ENCODE measurements at places on chromosomes 5 and 9. TPM values are rescaled to one million over a fixed set of nuclear protein-coding genes. Genes with fewer than 3 reads are reported as not detected.

The SPAAR gene
- not detected for total RNA-seq

The FBN2 gene
- 8.1 TPM for total RNA-seq

The SPINK4 gene
- not detected for total RNA-seq

The CCNJL gene
- total RNA-seq = 26.9 TPM

The KIF20A gene
- total RNA-seq = 65.2 TPM

The TAF1L gene
- not detected for total RNA-seq

The PLPP7 gene
- 2.4 TPM for total RNA-seq

The MCC gene
- 7.6 TPM for total RNA-seq

The MARCOL gene
- total RNA-seq = not detected

The SIT1 gene
- total RNA-seq = 1.3 TPM

The ZDHHC21 gene
- 9.0 TPM for total RNA-seq

The CCNO gene
- 0.42 TPM for total RNA-seq

- H3K36me3 ChIP-seq = no peaks in the 10 kb centered on the region
- no peaks in the 10 kb centered on the region for H3K4me1 ChIP-seq
These were observed 227.4 kb downstream of the NFIB start for GRCh38 chr9:14086495-14086894.

DNA sequence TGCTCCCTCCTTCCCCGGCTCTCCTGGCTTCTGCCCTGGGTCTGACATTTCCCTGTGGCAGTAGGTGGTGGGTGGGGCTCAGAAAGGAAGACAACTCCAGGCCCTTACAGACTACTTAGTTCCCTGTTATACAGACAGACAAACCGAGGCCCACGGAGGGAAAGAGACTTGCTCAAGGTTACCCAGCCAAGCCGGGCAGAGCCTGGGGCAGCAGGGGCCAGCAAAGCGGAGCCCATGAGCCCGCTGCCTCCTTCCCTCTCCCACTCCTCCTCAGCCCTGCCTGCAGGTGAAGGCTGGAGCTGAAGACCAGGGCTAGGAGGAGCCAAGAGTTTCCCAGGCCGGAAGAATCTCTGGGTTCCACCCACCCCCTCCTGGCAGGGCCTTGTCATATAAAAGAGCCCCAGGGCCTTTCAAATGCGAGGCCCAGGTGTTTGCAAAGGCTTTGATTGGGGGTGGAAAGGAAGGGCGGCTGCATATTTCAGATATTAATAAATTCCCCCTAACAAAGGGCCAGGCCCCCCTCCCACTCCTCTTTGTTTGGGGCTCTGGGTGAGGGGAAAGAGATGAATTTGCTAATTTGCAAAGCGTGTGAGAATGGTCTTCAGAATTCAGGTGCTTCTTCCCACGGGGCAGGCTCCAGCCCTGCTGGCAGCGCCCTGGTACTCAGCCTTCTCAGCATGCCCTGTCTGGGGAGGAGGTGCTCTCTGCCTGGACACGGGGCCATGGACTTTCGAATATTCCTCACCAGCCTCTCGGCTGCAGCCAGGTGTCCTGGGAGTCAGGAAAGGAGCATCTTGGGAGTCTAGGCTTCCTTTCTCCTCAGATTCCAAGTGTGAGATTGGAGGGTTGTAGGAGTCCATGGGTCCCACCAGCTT, 21.5 kb downstream of the SLC6A7 start:
- H3K4me3 ChIP-seq = no peak overlapping the region
- H3K36me3 ChIP-seq = no peaks in the 10 kb centered on the region
- H3K27ac ChIP-seq = no peak overlapping the region
- H3K4me1 ChIP-seq = no peaks in the 10 kb centered on the region
- H3K27me3 ChIP-seq = no peaks in the 10 kb centered on the region
- peak; percentile 79 for DNase-seq

DNA sequence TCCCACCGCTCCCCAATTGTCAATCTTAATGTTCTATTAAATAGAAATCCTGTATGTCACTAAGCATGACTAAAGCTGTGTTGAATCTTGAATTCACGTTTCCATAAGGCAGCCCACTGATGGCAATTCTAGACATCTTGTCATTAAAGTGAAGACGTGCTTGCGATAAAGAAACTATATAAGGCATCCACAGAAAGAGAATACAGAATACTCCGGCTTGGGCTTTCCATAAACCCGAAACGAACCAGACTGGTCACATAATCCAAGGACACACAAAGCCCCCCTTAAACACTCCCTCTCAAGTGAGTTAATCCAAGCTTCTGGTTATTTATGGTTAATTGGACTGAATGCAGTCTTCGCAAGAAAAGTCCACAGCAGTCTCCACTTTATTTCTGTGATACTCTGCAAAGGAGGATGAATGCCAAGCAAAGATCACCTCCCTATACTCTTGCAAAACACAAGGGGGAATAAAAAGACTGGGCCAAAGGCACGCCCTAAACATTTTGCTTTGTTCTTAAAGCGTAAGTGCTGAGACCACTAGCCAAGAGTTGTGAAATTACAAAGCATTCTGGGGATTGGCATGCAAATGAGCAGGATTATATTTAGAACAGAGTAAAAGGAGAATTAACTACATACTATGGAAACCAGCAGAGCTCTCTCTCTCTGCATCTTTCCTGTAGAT, 54.7 kb downstream of the DPYSL3 start:
- DNase-seq = no peak
- peaks cover 23% of the 10 kb centered on the region for H3K4me1 ChIP-seq
- H3K27me3 ChIP-seq = no peaks in the 10 kb centered on the region
- peak overlapping the region; percentile 8 for H3K27ac ChIP-seq

GRCh38 chr9:113516840-113517577, 53.5 kb downstream of the RGS3 start:
- H3K4me1 ChIP-seq = no peaks in the 10 kb centered on the region
- DNase-seq = no peak
- H3K36me3 ChIP-seq = peaks cover 18% of the 10 kb centered on the region
- no peaks in the 10 kb centered on the region for H3K27me3 ChIP-seq
- no peak overlapping the region for H3K27ac ChIP-seq

DNA sequence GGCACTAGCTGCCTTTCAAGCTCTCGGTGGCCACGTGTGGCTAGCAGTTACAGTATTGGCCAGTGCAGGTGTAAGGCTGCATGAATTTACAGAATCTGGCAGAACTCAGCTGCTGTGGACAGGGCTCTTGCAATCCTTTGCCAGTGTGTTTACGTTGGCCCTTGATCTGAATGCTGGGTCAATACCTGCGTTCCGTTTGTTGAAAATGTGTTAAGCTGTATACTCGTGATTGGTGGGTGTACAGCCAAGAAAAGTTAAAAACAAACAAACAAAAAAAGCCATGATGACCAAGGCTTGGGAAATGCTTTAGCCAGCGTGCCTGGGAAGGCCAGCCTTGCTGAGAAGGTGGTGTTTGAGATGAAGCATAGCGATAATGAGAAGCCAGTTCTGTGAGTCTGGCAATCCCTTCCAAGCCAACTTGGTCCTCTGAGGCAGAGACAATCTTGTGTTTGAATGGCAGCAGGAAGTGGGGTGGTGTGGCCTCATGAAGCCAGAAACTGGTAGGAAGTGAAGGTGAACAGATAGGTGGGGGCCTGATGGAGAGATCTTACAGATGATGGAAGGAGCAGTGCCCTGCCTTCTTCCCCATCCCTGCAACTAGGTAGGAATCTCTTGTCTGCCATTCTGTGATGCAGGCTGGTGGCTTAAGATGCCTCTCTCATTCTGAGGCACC, 820 bp upstream of the CFAP90 start:
- peaks cover 4% of the 10 kb centered on the region for H3K27me3 ChIP-seq
- no peak overlapping the region for H3K27ac ChIP-seq
- no peak for DNase-seq
- peaks cover 15% of the 10 kb centered on the region for H3K36me3 ChIP-seq

DNA sequence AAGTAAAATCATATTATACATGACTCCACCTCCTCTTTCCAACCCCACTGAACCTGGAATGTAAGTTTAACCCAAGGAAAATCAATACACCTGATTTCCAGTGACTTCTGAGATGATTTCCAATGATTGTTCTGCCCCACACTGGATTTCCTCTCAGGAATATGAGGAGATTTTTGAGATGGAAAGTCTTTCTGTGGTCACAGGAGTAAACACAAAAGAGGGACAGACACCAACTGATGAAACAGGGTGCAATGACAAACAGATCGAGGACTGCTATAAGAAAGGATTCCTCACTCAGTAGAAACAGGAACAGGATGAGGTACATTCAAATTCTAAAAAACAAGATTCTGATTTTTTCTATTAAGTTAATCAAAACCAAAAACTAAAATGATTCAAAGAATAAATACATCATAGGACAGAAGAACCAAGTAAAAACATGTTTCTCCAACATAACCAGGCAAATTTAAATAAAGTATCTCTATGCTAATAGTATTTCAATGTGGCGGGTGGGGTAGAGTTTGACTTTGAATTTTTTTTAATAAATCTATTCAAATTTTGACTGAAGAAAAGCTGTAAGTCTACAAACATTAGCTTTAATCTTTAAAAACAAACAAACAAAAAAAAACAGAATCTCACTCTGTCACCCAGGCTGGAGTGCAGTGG, 42.1 kb downstream of the DTWD2 start:
- H3K4me3 ChIP-seq = no peak overlapping the region
- no peaks in the 10 kb centered on the region for H3K36me3 ChIP-seq
- H3K27ac ChIP-seq = no peak overlapping the region
- no peak for DNase-seq

- H3K36me3 ChIP-seq = no peaks in the 10 kb centered on the region
- no peak for DNase-seq
- H3K4me1 ChIP-seq = no peaks in the 10 kb centered on the region
- no peak overlapping the region for H3K27ac ChIP-seq
- H3K27me3 ChIP-seq = no peaks in the 10 kb centered on the region
These were observed 722.0 kb upstream of the ADAMTS16 start for GRCh38 chr5:4418084-4418483.

DNA sequence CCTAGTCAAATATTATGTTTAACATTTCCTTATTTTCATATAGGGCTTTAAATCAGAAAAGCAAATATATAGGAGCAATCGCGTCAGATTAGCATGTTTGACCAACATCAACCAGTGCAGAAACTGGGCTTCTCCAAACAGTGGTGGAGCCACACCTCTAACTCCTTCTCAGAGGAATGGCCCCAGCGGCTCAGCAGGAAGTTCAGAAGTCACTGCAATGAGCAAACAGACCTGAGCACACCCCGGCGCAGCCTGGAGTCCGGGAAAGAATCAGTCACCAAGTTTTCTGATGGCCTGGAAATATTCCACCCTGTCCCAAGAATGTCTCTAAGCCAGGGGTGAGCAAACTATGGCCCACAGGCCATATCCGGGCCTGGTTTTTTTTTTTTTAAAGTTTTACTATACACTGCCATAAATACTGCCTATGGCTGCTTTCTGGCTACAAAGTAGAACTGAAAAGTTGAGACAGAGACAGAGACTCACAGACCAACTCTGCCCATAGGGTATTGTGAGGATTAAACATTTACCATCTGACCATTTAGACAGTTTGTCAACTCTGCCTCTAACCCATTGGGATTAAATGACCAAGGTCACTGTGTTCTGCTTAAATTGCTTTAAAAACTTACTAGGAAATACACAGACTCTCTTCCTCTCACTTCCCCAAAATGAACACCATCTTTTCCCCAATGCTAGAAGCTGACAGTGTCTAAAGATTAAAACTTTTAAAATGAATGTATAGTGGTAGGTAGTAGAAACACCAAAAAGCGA, 5.4 kb downstream of the GOLM1 start:
- peaks cover 7% of the 10 kb centered on the region for H3K36me3 ChIP-seq
- H3K27me3 ChIP-seq = peaks cover 3% of the 10 kb centered on the region
- DNase-seq = no peak
- no peaks in the 10 kb centered on the region for H3K4me1 ChIP-seq

DNA sequence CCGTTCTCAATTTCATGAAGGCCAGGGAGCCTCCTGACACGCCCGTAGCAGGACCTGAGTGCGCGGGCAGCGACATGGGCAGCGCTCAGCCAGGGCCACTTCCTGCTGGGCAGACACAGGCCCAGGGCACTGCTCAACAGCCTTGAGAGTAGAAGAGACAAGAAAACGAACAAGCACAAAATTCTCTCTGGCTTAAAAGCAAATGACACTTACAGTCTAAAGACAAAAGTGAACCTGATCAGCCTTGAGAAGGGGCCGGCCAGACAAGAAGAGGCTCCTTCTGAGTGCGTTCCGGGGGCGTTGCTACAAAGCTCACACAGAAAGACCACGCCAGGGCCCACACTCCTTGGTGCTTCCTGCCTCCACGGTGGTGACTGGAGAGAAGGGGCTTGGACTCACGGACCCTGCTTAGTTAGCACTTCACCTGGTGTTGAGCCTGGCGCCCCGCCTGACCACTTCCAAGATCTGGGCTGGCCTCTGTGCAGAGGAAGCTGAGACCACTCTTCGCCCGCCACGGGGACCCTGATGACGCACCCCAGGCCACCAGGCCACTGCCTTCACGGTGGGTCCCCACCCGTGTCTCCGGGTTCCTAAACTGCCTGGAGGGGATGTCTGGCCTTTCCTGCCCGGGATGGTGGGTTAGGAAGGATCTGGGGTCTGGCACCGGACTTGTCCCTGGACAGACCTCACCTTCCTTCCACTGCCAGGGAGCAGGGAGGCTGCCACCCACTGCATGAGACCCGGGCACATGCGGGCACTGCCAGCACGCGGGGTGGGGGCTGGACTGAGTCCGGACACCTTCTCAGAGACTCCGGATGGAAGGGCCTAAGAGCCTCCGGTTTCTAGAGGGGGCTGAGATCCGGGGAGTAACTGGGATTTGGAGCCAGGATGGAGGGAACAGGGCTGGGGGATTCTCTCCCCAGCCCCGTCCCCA, 1.3 kb downstream of the SLC12A7 start:
- H3K4me3 ChIP-seq = peak overlapping the region; percentile 85
- H3K4me1 ChIP-seq = peaks cover 12% of the 10 kb centered on the region
- H3K36me3 ChIP-seq = peaks cover 8% of the 10 kb centered on the region

- no peaks in the 10 kb centered on the region for H3K27me3 ChIP-seq
- no peak overlapping the region for H3K4me3 ChIP-seq
- no peaks in the 10 kb centered on the region for H3K4me1 ChIP-seq
- H3K27ac ChIP-seq = no peak overlapping the region
These were observed 34.9 kb downstream of the WNK2 start for GRCh38 chr9:93218671-93219420.

DNA sequence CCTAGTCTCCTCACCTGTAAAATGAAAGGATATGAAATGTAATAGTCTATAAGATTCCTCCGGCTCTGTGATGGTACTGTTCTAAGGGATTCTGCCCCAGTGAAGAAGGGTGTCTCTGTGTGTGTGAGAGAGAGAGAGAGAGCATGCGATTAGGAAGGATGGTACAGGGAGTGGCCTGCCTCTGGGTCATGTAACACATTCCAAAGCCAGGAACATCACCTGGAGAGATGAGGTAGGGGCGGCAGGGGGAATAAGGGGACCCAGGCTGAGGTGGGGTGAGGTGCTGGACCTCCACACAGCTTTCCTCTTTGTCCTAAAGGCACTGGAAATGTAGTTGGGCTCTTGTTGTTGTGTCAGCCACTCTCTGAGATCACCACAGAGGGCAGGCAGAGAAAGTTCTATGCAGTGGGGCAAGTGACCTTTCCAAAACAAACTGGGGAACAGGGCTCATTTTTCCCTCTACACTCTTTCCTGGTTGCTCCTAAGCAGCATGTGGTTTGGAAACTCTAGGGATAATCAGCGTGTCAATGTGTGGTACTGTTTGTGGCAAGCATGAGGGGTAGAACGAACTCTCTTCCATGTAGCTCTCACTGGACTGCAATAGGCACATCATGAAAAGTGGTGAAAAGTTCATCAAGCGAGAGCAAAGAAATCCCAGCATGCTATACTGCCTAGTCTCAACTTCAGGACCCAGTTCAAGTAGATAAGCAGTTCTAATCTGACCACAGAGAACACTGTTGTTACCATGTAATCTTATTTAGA, 65.0 kb downstream of the SEMA6A start:
- peaks cover 25% of the 10 kb centered on the region for H3K4me1 ChIP-seq
- H3K4me3 ChIP-seq = no peak overlapping the region
- peak; percentile 44 for DNase-seq
- no peaks in the 10 kb centered on the region for H3K27me3 ChIP-seq

- no peaks in the 10 kb centered on the region for H3K4me1 ChIP-seq
- H3K4me3 ChIP-seq = no peak overlapping the region
- no peak overlapping the region for H3K27ac ChIP-seq
- no peak for DNase-seq
These were observed 43.0 kb downstream of the LRSAM1 start for GRCh38 chr9:127494304-127494702.

All from H9 (cell line).